ENCODE measurements at places on chromosomes 6 and 20.
A peak's percentile ranks its signal among the peaks of the same experiment; 100 is the strongest.

DNA sequence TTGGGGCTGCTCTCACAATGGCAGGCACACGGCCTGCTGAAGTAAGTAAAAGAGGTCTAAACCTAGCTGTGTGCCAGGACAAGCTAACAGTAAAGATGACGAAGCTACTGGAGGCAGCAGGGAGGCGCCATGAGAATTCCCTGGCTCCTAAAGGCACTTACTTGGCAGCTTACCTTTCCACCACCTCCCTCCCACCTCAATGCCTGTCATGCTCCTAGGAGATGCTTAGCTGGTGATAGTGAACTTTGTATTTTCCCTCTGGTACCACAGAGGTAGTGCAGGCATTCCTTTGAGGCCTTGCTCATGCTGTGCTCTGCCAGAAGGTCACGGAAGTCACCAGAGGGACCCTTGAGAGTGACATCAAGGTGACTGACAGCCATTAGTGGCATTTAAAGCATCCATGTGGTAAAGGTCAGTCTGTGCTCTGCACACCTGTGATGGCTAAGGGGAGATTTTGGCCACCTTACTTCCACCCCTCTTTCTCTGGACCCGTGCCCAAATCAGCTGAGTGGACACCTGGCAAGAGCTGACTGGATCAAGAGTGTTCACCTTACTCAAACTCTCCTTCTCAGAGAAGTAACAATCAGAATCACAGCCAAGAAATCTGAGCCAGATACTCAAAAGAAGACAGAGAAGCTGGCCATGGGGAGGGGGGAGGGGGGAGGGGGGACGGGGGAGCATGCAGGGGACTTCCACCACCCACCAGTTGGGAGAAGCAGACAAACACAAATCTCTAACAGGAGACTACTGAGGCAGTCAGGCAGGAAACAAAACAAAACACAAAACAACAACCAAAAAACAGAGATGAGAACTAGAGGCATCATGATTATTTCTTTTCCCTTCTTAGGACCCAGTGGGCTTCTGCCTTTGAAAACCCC, 2.9 kb downstream of the FKBP1A start:
- no peak for DNase-seq

GRCh38 chr6:20399518-20399917, 2.2 kb upstream of the E2F3 start:
- DNase-seq = no peak

DNA sequence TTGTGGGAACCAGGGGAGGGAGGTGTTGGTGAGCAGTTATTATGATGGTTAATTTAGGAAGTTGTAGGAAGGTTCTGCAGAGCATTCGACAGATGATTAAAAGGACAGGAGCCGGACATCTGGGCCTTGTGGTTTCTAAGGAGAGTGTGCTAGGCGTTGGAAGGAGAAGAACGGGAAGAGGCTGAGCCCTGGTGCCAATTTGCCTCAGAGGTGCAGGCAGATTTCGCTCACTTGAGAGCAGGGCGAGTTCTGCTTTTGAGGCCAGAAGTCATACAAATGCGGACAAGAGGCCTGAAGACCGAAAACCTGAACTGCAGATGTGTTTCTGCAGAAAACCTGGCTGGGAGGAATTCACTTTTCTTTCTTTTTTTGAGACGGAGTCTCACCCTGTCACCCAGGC, 30.5 kb upstream of the RPS6KA2 start:
- DNase-seq = no peak

GRCh38 chr6:167547751-167548150, 222.9 kb downstream of the TTLL2 start:
- no peak for DNase-seq

- no peak for DNase-seq
Measured at GRCh38 chr6:14270142-14270893, 152.7 kb downstream of the CD83 start.

- peak; percentile 31 for DNase-seq
Measured at GRCh38 chr6:55886185-55886836, 10.9 kb upstream of the BMP5 start.

DNA sequence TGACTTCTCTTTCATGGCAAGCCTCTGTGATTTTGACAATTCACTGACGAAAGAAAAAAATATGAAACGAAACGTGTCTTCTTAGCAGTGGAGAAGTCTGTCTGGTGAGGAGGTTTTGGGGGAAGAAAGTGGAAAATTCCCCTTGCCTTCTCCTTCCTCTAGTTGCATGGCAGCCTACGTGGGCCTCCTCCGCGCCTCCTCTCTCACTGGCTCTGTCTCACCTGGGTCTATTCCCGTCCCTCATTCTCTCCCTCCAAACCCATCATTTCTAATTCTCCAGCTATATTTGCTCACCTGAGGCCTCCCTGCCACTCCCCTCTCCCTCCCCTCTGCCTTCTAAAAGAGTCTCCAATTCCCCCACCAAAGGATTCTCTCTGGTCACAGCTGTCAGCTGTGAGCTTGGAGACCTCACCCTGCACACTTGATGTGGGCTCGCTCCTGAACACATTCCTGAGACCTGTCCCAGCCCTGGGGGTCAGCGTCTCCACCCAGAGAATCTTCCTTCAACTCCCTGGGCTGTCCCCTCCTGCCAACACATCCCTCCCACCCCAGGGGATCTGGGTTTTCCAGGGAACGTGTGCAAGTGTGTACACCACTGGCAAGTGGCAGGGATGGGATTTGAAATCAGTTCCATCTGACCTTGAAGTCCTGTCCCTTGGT, 159.6 kb upstream of the PMEPA1 start:
- no peak for DNase-seq

DNA sequence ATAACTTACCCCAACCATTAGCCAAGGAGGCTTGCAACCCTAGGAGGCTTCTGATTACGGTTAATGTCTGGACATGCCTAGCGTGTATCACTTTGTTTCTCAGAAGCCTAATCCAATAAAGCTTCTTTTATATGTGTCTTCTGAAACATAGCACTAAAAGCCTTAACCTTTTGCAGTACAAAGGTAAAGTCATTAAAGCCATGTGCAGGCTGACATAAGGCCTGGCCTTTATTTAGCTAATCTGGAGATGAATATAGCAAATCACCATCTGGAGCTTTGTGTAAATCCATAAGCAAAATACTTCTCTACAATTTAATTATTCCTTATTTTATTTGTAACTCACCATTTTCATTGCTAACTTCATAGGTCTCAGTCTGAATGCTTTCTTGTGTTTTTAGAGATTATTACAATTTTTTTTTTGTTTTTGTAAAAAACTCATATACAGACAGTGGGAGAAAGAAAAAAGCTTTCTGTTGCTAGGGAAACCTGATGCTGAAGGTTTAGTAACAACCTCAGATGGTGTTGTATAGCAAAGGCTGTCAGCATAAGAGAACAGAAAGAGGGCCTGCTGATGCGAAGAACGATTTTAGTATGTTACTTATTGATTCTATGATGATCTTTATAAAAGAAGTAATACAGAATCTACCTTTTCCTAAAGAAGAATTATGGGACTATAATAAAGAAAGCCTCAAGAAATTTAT, at the start of gene EYS:
Gene EYS (minus strand): TSS at position 101 of the 701 bp plus-strand sequence. CDS start 211,816 bp downstream, outside the sequence.
- peak; percentile 69 for DNase-seq

DNA sequence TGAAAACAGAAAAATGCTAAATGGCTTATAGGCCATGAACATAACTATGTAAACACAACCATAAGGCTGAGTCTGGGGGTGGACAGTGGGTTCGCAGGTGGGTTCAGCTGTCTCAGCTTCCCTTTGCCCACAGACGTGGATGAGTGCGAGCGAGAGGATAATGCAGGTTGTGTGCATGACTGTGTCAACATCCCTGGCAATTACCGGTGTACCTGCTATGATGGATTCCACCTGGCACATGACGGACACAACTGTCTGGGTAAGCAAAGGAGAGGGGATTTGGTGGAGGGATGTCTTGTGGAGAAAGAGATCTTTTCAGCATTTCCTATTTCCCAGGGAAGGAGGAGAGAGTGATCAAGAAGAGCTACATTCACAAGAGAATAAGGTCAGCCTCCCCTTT, 14.7 kb downstream of the SCUBE3 start:
- DNase-seq = peak; percentile 78

GRCh38 chr6:21603082-21603952, 9.8 kb downstream of the SOX4 start:
- DNase-seq = peak; percentile 34

GRCh38 chr6:89807581-89807980, 12.0 kb downstream of the MDN1 start:
- no peak for DNase-seq

DNA sequence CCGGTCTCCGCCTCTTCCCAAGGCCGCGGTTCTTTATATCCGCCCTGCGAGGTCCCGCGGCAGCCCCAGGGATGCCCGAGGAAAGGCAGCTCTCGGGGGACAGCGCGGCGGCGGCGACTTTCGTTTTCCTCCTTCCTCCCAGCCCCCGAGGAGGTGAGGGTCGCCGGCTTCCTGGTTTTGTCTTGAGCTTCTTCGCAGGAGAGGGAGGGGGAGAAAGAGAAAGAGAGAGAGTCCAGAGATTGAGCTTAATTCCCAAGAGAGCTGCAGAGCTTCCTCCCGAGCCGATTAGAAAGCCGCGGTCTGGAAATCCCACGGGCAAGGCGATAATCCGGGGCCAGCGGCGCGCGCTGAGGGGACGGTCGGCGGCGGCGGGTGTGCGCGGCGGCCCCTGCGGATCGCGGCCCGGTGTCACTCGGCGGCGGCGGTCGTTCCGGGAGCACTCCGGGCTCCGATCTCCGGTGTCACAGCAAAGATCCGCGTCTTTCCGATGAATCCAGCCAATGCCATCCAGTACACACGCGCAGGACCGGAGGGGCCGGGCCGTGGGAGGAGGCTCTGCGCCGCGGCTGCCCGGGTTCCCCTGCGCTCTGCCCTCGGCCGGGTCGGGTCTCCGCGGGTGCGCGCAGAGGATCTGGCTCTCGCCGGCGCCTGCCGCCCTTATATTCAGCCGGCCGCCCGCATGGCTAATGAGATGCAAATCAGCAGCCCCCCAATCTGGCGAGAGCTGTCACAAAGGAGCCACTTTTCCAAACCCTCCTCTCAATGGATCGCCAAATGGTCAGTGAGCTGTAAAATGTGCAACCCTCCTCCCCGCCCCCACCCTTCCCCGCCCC, at the start of gene DLL1:
Gene DLL1 (minus strand): TSS at position 783 of the 833 bp plus-strand sequence. CDS start 939 bp downstream, outside the sequence.
- peak; percentile 56 for DNase-seq

DNA sequence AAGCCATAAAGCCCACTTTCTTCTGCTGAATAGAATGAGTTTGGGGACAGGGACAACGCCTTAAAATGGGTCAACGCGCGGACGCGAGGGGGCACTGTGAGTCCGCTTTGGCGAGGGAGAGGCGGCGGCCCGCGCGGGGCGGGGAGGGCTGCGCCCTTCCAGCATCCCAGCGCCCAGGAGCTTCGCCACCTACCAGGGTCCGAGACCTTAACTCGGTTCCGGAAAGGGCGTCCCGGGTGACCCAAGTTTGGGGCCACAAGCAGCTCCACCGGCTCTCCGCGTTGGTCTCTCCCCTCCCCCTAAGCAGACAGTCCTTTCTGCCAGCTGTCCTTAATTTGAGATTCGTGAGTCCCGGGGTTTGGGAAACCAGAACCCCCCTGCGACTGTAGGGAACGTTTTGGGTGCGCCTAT, 1.8 kb upstream of the SAMD5 start:
- DNase-seq = peak; percentile 30

DNA sequence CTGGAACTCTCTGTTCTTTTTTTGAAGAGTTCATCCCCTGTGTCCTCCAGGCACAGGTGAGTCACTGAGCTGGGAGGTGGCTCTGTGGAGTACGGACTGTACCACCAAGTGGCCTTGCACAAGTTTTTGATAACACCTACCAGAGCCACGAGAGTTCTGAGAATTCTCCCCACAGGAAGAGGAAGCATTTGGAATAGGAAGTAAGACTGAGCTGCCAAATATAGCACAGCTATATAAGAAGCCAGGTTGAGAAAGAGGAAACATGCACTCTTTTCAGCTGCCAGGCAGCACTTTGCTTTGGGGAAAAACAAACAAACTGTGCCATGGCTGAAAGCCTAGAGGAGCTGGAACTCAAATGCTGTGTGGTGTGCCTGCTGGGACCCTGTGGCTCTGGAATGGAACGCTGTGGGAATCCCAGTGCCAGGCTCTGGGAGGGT, 70.8 kb upstream of the RIPOR2 start:
- DNase-seq = peak; percentile 24

GRCh38 chr6:119273272-119274196, 76.0 kb downstream of the MAN1A1 start:
- no peak for DNase-seq

DNA sequence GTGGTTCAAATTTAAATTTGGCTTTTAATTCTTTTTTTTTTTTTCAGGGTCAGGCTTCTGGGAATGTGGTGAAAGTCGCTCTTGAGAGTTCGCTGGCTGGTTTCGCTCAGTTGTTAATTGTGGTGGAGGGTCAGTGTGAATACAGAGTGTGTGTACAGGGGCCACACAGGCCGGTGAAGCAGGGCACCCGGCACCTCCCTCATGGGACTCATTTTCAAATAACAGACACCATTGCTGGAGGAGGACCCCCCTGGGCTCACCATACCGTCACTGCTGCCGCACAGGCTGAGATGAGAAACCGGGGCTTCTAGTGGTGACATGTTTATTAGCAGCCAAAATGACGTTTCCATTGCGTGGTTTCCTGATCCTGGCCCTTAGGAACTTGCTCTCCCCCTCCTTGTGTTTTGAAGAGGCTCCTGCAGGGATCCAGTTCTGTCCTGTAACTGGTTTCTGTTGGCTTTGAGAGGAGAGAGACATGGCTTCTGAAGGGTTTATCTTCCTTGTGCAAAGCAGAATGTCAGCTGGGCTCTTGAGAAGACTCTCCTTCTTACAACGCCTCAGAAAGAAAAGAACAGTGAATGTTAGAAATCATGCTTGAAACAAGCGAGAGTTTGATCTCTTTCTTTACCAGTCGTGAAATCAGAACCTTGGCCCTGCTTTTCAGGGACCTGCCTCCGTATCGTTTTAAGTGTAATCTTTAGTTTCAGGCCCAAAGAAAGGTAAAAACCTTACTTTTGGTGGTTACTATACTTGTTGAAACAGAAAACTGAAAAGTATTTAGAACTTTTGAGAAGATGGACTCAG, 37.8 kb downstream of the DUSP22 start:
- DNase-seq = no peak

- no peak for DNase-seq
Measured at GRCh38 chr20:17963114-17963897, 5.3 kb downstream of the SNX5 start.

DNA sequence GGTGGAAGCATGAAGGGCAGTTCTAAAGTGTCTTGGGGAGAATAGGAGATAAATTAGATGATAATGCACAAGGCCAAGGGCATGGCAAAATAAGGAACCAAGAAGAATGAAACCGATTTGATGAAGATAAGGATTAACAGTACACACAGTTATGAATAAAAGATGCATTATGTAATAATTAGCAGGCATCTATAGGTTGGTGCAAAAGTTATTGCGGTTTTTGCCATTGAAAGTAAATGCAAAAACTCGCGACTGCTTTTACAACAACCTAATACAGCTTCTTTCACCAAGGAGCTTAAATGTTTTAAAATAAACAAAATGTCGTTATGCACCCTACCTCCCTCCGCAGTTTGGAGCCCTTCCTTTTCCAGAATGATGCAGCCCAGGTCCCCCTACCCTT, 29.0 kb downstream of the MAS1 start:
- no peak for DNase-seq

DNA sequence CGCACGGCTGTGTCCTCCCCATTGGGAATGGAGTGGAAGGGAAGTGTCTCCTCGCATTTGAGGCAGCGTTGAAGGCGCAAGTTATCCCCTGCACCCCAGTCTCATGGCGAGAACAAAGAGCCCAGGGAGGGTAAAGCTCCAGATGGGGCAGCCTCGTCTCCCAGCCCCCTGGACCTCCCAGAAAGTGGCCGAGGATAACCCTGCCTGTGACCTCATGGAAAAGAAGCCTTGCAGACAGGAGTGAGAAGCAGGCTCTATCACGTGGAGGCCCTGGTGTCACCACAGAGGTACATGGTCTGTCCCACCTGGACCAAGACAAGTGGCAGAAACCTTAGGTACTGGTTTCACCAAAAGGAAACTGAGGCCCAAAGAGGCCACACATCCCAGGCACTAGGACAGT, 134.8 kb upstream of the RPS6KA2 start:
- no peak for DNase-seq

Measured in NCI-H2081 (cell line).